Effector CD4-positive, alpha-beta T cell (primary cell): ENCODE measurements at places on chromosomes 2 and 18.

DNA sequence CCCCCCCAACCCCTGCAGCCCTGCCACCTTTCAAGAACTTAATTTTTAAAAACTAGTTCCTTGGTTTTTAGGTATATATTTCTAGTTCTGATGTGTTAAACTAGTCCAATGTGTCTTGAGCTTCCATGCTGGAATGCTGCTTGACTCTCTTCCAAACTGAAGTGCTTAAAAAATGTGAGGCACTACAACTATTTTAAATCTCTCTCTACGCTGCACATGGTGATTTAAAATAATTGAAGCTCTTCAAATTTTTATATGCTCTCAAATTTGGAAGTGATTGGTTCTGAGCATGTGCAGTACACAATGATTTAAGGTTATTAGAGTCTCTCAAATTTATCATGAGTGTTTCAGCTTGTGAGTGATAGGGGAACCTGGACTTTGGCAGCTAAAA is 192.6 kb upstream of the ZEB2 start:
- DNase-seq: no peak

DNA sequence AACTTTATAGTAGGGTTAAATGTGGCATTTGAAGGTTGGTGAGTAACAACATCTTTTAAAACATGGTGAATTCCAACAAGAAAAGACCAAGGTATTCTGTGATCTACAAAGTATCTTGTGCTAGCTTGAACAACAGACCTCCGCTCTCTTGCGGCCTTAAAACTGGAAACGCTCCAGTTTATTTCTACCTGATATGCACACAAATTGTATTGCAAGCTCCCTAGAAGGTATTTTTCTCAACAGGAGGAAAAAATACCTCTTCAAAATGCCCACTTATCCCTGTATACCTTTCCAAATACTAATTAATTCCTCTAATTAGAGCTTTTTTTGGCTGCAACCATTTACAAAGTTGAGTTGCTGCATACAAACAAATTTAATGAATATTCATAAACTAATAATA is 69.5 kb downstream of the KCNH7 start:
- DNase-seq: no peak

DNA sequence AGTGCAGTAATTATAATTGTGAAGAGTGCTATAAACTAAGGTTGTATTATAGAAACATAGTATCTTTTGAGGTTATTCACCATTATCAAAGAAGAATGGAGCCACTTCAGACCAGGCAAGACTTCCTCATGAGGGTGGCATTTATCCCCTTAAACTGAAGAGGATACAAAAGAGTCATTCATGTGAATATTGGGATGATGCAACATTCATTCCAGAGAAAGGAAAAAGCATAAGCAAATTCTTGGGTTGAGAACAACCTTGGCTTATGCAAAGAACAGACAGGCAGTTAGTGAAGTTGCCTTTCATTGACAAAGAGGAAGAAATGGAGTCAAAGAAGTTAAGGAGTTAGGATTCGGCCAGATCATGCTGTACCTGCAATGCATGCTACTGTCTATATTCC is 682.5 kb downstream of the MBD2 start:
- DNase-seq: no peak

- DNase-seq: no peak
Measured at GRCh38 chr18:67142604-67143003, 373.9 kb downstream of the DSEL start.

GRCh38 chr2:66601624-66602023 is 166.7 kb downstream of the MEIS1 start:
- no peak for DNase-seq

DNA sequence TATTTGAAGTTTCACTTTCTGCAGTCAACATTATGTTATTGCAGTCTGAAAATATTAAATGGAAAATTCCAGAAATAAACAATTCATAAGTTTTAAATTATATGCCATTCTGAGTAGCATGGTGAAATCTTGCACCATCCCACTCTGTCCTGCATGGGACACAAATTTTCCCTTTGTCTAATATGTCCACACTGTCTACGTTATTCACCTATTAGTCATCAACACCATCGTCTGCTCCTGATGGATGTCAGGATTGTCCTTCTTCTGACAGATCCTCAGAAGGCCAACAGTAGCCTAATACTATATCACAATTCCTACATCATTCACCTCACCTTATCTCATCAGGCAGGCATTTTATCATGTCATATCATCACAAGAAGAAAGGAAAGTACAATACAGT is 163.1 kb downstream of the TXNL1 start:
- no peak for DNase-seq

GRCh38 chr2:64331114-64331645 is 122.8 kb upstream of the LGALSL start:
- DNase-seq: no peak

DNA sequence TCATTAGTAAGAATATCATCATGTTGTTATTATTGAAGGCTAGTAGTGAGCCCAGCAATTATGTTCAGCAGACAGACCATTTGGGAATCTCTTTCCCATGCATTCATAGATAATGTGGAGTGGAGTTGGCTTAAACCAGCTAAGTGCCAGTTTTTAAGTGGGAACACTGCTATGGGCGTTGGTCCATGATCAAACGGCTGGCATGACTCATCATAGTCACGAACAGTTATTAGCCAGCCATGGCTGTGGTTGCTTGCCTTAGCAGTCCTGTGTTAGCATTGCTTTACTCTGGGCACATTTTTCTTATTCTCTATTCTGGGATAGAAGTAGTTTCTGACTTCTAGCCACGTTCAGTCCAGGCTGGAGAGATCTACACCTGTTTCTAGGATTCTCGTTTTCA is 17.7 kb downstream of the EIF4E2 start:
- no peak for DNase-seq

- no peak for DNase-seq
Measured at GRCh38 chr2:98606431-98606830, 1.9 kb downstream of the COA5 start.

DNA sequence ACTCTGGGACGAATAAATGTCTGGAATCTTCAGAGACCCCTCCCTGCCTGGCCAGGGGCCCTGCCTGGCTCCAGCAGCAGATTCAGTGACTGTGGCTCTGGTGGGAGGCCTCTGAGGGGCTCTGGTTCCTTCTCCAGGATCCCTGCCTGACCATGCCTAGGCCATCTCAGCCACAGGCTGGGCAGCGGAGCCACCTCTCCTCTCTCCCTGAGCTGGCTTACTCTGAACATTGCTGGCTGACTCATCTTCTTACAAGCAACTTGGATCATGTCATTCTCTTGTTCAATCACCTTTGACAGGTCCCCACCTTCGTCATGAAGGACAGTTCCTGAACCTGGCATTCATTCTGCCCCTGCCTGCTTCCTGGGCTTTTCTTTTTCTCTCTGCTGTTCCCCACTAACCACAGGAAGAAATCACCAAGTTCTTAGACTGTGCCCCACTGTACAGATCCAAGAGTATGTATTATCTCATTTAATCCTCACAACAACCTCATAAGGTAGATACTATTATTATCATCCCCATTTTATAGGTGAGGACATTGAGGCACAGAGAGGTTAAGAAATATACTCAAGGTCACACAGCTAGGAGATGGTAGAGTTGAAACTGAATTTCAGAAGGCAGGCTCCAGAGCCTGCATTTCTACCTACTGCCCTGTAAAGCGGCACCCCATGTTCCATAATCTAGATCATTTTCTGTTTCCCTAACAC is 155.5 kb upstream of the SMAD2 start:
- no peak for DNase-seq

DNA sequence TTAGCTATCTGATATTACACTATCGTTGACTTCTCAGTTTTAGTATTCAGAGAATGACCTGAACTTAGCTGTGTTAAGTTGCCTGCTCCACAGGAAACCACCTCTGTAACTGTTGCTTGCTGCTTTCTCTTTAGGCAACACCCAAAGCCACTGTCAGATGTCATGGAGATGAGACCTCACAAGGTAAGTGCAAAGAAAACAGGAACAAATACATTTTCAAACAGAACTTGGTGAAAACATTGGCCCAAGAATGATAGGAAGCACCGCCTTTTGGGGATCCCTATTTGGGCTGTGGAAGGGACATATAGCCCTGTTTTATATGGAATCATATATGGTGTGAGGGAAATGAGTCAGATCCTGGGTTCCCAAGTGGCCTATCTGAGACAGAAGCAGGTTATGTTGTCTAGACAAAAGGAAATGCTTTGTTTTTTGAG is 143.4 kb downstream of the UBE2E3 start:
- peak; percentile 61 for DNase-seq

GRCh38 chr2:219323434-219323833 is 9.1 kb downstream of the RESP18 start:
- no peak for DNase-seq

- DNase-seq: no peak
Measured at GRCh38 chr2:238114851-238115660, 14.9 kb downstream of the ESPNL start.

GRCh38 chr2:21427606-21428005 is 303.8 kb downstream of the TDRD15 start:
- DNase-seq: no peak

DNA sequence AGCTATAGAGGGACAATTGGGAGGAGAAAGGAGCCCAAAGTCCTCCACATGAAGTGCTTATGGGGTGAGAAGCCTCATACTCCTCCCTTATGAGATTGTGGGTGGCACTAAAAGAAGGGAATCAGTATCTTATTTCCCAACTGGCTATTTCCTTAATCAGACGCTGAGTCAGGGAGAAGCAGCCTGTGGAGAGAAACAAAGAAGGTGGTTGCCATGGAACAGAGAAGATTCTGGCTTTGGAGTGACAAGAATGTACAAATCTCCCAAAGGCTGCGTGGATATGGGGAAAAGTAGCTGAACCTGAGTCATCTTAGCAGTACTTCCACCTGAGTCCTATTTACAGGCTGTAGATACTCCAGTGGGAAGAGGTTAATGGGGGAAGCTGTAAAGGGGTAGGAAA is 115.8 kb upstream of the CWC22 start:
- no peak for DNase-seq

DNA sequence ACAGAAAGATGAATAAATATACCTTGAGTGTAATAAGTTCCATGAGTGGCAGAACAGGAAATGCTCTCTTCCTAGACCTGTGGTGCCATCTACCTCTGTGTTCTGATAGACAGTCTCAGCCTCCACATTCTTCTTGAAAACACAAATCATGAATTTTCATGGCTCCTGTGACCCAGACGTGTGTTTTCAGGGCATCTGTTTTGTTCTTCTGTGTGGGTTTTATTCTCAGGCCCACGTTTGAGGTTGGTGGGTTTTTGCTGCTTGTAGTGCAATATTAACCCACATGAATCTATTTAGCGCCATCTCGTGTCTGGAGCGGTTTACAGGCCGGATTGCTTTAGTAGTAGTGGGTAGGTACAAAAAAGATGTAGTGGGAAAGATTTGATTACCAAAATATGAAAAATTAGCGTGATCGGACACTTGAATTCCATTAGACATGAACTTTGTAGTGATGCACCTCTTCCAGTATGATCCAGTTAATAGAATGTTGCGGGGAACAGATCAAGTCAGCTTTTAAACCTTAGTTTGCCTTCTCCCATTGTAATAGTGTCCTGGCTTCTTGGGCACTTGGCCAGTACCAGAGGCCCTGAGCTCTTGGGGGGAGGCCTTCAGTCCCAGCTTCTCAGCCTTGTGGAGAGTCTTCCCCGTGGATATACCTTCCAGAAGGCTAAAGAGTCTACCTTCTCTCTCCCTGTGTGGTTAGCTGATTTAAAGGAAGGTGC is 256.5 kb downstream of the TPGS2 start:
- DNase-seq: no peak

GRCh38 chr2:236548179-236548921 is 21.3 kb upstream of the ACKR3 start:
- DNase-seq: no peak

DNA sequence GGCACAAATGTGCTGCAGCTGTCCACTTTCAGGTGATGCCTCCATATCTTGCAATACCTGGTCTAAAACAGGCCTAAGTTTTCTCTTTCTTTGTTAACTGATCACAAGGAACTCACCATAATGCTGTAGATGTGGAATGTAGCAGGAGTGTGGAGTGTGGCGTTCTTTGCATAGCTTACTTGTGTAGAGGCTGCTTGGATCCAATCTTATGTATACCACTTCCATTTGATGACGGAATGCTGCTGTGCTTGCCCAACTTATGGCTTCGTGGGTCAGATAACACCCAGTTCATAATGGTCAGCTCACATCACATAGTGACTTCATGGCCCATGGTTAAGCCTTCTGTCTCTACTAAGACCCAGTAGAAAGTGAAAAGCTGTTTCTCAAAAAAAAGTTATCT is 114.5 kb downstream of the LAMA3 start:
- no peak for DNase-seq

DNA sequence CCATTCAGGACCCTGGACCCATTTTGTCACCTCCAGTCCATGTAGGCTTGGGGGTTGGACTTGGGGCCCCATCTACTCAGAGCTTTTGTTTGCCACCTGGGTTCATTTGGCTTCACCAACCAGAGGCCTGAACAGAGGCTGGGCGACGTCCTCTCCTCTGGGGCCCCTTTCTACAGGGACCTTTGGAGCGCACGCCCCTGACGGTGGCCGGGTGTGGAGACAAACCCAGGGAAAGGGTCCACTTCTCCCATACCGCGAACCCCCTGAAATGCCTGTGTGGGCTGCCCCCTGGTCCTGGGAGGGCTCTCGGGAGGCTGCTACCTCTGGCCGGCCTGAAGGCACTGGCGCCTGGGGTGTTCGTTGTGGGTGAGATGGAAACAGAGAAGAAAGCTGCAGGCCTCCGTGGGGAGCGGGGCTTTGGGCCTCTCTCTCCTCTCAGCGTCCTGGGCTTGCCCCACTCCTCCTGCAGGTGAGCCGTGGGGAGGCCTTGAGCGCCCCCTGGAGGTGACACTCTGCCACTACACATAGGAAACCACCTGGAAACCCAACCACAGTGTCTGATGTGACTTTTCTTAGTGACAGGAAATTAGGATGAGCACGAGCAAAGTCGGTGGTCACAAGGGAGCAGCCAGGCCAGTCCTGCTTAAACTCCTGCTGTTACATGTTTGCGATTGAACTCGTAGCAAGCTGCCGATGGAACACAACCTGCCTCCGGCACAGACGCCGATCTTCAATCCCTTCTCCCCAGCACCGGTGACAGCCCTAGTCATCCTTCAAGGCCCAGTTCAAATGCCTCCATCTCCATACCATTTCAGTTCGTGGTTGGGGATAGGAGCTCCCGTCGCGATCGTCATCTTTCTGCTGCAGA is 12.0 kb upstream of the NTSR2 start:
- peak; percentile 28 for DNase-seq

GRCh38 chr2:73176205-73176880 is 26.0 kb upstream of the NOTO start:
- DNase-seq: no peak

DNA sequence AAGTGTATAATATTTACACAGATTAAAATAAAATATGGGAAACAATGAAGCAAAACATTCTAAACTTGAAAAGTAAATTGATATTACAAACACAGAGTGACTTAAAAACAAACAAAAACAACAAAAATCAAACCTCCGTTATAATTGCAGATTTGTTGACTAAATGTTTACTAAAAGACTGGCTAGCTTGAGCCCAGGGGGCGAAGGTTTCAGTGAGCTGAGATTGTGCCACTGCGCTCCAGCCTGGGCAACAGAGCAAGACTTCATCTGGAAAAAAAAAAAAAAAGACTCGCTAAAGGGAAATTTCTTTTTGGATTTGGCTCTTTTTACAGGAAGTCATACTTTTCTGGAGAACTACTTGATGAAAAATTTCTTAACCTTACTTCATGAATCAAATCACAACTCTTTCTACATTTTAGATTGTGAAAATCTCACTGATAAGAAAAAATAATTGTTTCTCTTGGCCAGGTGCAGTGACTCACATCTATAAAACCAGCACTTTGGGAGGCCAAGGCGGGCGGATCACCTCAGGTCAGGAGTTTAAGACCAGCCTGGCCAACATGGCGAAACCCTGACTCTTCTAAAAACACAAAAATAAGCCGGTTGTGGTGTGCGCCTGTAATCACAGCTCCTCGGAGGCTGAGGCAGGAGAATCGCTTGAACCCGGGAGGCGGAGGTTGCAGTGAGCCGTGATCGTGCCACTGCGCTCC is 9.7 kb downstream of the TFPI start:
- DNase-seq: no peak
